ENCODE measurements at places on chromosomes 7 and 10. TPM values are rescaled to one million over a fixed set of nuclear protein-coding genes. Genes with fewer than 3 reads are reported as not detected.

OSBPL3 gene
- 2.8 TPM for total RNA-seq

DNA sequence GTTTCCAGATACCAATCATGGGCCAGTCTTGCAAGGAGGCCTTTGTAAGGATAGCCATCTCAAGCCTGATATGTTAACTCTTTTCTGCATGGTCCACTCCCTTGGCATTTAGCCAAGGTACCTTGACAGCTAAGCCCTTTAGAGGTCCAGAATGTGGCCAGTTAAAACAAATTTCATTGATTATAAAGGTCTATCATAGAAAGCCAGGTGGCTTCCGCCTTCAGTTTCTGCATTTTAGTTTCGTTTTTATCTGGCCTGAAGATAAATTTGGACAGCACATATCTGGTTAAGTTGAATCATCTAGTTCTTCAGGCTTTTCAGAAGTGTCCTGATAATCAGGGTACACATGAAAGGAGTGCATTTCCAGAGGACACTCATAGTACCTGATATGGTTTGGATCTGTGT is 30.7 kb downstream of the ANKIB1 start:
- no peak for DNase-seq

- no peak for DNase-seq
Measured at GRCh38 chr10:124717041-124717757, 27.0 kb downstream of the FAM53B start.

DNA sequence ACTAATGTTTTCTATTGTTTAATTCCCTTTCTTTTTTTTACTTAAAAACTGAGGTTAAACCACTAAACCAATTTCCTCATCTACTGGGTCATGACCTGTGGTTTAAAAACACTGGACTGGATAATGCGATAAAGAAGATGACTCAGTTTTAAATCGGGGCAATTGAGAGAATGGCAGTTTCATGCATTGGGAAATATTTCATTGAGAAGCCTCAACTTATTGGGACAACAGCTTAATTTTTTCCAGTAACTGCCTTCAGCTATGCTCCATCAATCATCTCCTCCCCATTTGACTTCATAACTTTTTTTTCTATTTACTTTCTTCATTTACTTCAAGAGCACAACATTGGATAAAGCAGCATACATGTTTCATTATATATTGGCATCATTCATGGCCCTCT is 61.8 kb upstream of the MET start:
- no peak for DNase-seq

GRCh38 chr10:47023237-47024045 is 112.2 kb downstream of the PTPN20 start:
- no peak for DNase-seq

DNA sequence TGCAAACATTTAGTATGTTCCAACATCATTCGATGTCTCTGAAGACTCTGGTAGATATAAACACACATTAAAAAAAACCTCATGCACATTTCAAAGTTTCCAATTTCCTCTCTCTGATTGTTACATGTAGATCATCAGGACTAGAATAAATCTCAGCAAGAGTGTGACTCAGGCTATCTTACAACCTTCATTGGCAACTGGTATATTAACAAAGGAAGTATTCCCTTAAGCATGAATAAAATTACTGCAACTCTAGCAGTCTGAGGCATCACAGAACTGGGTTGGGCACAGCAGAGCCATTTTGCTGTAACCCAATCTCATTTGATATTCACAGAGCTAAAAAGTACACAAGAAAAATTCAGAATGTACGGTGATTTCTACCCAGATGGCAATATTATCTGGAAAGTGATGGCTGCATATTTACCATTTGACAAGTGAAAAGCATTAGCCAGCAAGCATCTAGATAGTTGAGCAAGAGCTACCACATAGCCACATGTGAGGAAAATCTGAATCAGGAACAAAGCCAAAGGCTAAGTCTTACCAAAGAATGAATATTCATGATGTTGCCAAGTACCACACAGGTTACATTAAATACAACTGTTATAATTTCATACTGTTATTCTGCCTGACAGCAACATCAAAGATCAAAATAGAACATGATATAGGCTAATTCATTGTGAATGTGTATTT is 232.2 kb downstream of the CRPPA start:
- no peak for DNase-seq
